Suprapubic skin (tissue), 4 donors: ENCODE measurements at places on chromosomes 1 and 21. TPM values are rescaled to one million over a fixed set of nuclear protein-coding genes. Genes with fewer than 3 reads are reported as not detected.

Gene SYTL1
- 170 TPM for total RNA-seq

Gene USH2A
- 0.08 TPM for total RNA-seq

Gene NPHS2
- total RNA-seq = not detected

Gene RNPC3
- 23.8 TPM for total RNA-seq

Gene CYP4Z1
- total RNA-seq = 0.81 TPM

Gene MCM3AP
- total RNA-seq = 79.8 TPM

Gene OR2T29
- 1.1 TPM for total RNA-seq

Gene RYR2
- 0.57 TPM for total RNA-seq
